ENCODE measurements at places on chromosomes 7 and 10. TPM values are rescaled to one million over a fixed set of nuclear protein-coding genes. Genes with fewer than 3 reads are reported as not detected.

The ATRNL1 gene
- total RNA-seq, result not detected

The OR6V1 gene
- not detected for total RNA-seq

The PRKG1 gene
- not detected for total RNA-seq

The NPSR1 gene
- total RNA-seq, result not detected

The MAGI2 gene
- total RNA-seq, result 0.93 TPM

The ITPRID1 gene
- not detected for total RNA-seq

The CALML3 gene
- total RNA-seq, result not detected

The GPR158 gene
- total RNA-seq, result not detected

The LRGUK gene
- total RNA-seq, result 1.9 TPM

The ANKRD2 gene
- not detected for total RNA-seq

The SPDYE1 gene
- not detected for total RNA-seq

The FFAR4 gene
- total RNA-seq, result not detected
